Epithelial cell of prostate (primary cell): ENCODE measurements at places on chromosomes 7 and 10.

GRCh38 chr7:73427902-73428787, 5.4 kb upstream of the FZD9 start:
- DNase-seq, result no peak

- DNase-seq, result peak; percentile 29
Observed at GRCh38 chr10:126640401-126640800, 30.1 kb downstream of the C10orf90 start.

GRCh38 chr7:84735677-84736076, 451.2 kb downstream of the SEMA3D start:
- DNase-seq, result no peak

DNA sequence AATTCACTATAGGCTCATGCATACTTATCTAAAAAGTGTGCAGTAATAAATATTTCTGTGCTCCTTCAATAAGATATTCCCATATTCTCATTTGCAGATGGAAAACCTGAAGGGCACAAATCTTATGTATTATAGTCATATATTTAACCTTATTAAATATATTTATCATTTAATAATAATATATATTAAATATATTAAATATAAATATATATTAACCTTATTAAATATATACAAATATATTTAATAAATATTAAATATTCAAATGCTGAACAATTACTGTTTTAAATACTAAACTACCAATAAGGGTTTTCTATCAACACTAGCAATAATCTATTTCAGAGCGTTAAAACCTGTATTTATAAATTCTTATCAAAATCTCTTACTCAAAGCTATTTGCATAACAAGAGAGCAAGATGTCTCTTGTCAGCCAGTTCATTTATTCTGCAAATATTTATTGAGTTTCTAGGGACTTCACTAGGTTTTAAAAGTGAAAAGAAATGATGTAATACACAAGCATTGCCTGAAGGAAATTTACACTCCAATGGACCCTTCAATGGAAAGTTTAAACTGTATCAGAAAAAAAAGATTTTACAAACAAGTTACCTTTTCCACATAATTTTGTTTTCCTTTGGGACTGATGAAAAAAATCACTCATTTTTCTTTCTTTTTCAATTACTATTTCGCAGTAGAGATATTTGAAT, 159.2 kb downstream of the AGMO start:
- no peak for DNase-seq

DNA sequence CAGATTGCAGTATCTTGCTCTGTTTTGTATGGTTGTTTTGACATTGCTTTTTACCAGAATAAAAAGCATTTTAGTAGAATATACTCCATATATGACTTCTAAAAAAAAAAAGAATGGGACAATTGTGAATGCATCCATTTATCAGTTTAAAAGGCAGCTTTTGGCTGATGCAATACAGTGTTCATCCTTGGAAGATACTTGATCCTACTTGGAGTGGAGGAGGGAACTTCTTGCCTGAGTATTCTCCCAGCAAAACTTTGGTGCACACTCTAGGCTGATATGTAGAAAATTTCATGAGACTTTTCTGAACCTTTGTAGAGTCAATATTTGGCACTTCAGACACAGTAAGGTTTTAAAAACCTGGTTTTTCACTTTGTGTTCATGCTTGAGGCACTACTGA, 40.2 kb downstream of the WDR11 start:
- DNase-seq, result no peak

DNA sequence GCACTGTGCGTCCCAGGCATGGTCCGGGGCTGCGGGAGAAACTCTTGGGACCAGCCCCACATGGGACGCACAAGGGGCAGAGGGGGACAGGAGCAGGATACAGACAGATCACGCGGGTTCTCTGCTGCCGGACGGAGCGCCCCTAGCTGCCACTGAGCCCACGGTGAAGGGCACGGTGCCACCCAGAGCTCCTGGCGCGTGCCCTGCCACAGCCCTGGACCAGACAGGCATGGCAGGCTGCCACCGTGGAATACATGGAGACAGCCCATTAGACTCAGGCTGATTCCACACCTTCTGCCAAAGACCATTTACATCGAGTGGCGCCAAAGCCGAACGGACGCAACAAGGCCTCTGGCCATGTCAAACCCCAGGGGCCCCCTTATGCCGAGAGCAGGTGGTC, 90.4 kb downstream of the MAD1L1 start:
- no peak for DNase-seq

GRCh38 chr7:127893547-127893946, 137.7 kb downstream of the LRRC4 start:
- DNase-seq, result no peak

DNA sequence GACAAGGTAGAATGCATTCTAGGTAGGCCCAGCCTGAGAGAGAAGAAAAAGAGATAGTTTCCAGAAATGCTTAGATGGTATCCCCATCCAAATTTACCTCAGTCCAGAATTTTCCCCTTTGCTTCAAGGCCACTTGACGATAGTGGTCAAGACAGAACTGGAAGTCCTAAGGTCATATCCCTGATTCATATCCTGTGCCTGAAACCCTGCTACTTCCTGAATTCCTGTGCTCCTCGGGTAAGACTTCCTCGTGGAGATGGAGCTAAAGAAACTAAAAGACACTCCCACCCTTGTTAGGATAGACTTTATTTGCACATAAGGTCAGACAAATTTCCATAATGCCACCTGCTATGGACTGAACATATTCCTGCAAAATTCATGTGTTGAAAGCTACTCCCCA, 175.9 kb downstream of the EVX1 start:
- DNase-seq, result no peak

DNA sequence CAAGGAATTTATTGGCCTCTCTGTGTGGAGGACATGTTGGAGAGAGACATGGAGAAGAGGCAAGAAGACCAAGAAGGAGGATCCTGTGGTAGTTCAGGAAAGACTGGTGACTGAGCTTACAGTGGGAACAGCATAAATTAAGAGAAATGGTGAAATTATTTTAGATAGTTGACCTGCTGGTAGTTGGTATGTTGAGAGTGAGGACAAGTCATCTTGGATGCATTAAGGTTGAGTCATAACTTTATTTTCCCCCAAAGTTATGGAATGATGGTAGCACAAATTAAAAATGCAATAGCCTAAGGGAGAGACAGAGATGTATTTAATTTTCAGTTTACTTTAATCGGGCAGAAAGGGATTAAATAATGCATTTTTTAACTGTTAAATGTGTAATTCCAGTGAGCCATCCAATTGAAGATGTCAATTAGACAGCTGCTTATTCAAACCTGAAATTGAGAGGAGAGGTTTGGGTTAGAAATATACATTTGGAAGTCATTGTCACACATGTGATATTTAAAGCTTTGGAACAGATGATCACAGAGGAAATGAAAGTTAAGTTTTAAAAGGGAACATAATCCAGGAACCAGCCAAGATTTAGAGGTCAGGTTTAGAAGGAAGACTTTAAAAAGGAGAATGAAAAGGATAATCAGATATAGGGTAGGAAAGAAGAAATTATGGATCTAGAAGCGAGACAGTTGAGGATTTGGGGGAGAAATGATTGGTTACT, 80.6 kb downstream of the DGKB start:
- no peak for DNase-seq

DNA sequence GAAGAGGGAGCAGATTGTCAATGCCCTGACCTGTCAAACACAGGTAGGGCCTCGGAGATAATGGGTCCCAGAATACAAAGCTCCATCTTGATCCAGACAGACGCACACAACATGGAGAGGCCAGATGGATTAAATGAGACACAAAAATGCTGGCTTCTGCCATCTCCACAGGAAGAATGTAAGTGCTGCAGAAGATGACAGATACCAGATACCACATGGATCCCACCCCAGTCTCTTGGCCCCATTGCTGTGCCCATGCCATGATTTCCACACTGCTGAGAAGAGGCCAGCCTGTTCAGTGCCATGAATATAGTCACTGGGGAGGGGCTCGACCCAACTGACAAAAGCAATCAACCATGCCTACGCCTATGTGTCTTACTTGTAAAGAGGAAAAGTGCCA, 487.9 kb downstream of the PARD3 start:
- no peak for DNase-seq

- no peak for DNase-seq
Observed at GRCh38 chr7:157434231-157434630, 97.4 kb downstream of the DNAJB6 start.

DNA sequence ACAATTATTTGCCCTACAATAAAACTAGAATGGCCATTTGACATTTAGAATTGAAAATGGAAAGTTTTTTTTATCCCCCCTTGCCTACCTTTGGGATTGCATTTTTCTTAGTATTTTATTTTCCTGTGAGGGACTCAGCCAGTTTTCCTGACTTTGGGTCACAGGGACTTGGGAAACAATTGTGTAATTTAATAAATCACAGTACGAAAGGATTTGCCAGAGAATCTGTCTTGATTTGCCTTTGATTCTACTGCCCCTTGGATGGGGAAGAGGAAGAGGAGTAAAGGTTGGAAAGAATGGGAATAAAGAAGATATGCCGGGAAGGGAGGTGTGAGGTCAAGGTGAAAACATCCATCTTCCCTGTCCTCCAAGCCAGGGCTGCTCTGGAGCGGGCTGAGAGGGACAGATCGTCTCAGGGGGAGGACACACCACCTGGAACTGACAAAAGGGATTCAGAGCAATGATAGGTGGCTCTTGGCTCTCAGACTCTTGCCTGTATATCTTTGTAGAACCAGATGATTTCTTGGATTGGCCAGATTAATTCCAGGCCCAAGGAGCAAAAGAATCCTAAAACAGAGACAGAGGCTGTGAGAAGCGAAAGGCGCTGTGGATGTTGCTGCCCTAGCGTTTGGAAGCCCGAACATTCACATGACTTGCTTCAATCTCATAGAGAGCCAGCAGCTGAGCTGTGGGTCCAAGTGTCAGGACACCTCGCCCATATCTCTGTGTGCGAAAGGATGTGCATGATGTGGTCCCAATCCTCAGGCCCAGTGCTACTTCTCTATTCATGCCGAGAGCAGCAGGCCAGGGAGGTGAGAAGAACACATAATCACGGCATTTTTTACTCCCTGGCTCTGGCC, 50.3 kb upstream of the ZEB1 start:
- no peak for DNase-seq

GRCh38 chr7:113100121-113100603, 13.5 kb upstream of the GPR85 start:
- no peak for DNase-seq

GRCh38 chr7:115499956-115500355, 530.6 kb downstream of the TFEC start:
- no peak for DNase-seq

- no peak for DNase-seq
Observed at GRCh38 chr7:46812101-46812675, 769.7 kb downstream of the TNS3 start.

DNA sequence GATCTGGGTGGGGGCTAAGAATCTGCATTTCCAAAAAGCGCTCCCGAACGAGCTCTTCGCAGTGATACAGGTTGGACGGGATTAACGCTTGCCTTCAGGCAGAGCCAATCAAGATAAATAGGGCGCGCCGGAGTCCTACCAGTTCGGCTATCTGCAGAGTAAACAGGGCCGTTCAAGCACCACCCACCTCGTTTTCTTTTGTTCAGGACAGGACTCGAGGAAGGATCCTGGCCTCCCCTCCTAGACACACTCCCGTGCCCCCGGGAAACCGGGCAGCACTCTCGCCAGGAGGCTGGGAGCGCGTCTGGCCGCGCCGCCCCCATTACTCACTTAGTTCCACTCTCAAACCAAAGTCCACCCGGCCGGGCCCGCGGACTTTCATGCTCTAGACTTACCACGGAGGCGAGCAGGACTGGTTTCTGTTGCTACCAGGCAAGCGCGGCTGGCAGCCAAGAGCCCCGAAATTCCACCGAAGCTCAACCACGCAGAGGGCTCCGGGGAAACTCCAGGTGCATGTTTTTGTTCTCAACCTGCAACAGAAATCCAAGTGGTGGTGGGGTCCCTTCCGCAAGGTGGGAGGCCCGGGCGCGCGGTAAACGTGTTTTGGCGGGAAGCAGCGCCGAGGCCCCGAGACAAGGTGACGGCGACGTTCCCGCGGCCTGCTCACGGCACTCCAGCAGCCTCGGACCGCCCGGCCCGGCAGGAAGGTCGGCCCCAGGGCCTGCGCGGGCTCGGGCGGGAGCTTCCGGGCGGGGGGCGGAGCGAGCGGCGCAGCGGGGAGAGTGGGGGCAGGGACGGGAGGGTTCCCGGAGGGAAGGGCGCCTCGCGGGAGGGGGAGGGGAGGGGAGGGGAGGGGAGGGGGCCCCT, 12.7 kb downstream of the HNRNPF start:
- DNase-seq, result no peak

DNA sequence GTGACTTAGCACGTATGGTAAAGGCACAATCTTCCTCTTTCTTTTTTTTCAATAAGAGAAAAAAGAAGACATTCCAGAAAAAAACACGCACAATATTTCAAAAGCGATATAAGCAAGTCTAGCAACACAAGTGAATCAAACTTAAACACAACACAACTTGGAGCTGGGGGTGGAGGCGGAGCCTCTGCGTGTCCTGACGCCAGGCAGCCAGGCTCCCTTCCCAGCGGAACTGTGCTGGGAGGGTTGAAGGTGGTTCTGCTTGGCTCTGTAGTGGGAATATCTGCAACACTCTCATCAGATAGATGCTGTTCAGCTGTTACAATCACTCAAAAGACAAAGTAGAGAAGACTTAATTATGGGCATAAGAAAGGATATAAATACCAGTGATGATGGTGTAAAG, 211.4 kb downstream of the WDR37 start:
- no peak for DNase-seq

- no peak for DNase-seq
Observed at GRCh38 chr7:105831824-105832535, 44.4 kb downstream of the ATXN7L1 start.

GRCh38 chr10:79229071-79229541, 118.2 kb upstream of the PPIF start:
- no peak for DNase-seq

- no peak for DNase-seq
Observed at GRCh38 chr7:71131256-71132126, 453 bp upstream of the GALNT17 start.

- no peak for DNase-seq
Observed at GRCh38 chr10:130744631-130745030, 566.9 kb downstream of the TCERG1L start.

- no peak for DNase-seq
Observed at GRCh38 chr7:20270371-20270770, 53.2 kb upstream of the MACC1 start.

GRCh38 chr10:92690211-92690914, 608 bp downstream of the HHEX start:
- DNase-seq, result no peak
